ENCODE measurements at places on chromosomes 3 and 15.

- peak; percentile 88 for DNase-seq
Measured at GRCh38 chr15:100338971-100339444, 2.8 kb downstream of the ADAMTS17 start.

DNA sequence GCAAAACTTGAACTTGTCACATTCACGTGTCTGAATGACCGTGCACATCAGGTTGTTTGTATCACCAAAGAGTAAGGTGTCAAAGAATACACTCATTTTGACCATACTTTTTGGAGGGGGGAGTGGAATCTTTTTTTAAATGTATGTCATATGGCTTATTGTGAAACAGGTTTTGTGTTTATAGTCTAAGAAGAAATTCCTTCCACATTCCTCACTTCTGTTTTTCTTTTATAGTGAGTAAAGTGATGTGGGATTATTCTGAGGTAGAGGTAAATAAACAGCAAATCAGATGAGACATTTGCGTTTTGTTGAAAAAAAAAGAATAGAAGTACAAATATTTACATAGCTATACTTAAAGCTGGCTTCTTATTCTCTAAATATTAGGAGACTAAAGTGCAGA lies 33.0 kb downstream of the SRP14 start:
- DNase-seq, result peak; percentile 57

- DNase-seq, result no peak
Measured at GRCh38 chr3:45567730-45568172, 26.8 kb upstream of the LIMD1 start.

DNA sequence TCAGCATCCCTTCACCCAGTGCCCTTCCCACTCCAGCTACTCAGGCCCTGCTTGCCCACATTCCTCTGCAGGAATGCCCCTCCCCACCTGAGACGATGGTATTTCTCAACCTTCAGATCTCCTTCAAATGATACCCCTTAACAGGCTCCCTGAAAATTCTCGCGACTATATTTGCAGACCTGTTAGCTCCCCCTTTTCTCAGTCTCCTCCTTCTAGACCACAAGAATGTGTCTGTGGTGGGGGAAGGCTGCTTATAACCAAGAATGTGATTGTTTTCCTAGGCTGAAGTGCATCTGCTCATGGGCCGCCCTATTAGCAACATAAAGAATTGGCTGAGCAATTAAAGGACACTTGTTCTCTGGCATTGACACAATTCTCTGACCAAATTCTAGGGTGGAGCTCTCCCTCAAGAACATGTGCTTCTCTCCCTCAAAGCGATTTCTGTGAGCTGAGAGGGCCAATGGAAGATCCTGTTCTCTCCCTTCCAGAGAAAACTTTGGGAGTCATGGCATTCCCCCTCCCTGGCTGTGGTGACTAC lies 19.1 kb upstream of the LIMD1 start:
- no peak for DNase-seq

DNA sequence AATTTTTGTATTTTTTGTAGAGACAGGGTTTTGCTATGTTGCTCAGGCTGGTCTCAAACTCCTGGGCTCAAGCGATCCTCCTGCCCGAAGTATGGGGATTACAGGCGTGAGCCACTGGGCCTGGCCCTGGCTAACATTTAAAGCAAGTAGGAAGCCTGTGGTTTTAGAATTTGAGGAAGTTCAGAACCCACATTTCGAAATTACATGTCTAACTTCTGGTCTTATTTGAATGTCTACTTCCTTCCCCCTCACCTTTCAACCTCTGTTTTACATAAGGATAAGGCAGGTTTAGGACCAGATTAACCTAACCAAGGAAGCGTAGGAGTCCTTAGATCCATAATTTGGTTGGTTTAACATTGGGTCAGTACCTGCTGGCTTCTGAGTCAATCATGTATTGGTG lies 120.5 kb upstream of the PROK2 start:
- DNase-seq, result no peak

- DNase-seq, result no peak
Measured at GRCh38 chr3:162094301-162094700, 597.7 kb downstream of the OTOL1 start.

- peak; percentile 93 for DNase-seq
Measured at GRCh38 chr3:30286007-30286669, 320.3 kb upstream of the TGFBR2 start.

- peak; percentile 69 for DNase-seq
Measured at GRCh38 chr3:127456471-127457093, 134.0 kb downstream of the TPRA1 start.

DNA sequence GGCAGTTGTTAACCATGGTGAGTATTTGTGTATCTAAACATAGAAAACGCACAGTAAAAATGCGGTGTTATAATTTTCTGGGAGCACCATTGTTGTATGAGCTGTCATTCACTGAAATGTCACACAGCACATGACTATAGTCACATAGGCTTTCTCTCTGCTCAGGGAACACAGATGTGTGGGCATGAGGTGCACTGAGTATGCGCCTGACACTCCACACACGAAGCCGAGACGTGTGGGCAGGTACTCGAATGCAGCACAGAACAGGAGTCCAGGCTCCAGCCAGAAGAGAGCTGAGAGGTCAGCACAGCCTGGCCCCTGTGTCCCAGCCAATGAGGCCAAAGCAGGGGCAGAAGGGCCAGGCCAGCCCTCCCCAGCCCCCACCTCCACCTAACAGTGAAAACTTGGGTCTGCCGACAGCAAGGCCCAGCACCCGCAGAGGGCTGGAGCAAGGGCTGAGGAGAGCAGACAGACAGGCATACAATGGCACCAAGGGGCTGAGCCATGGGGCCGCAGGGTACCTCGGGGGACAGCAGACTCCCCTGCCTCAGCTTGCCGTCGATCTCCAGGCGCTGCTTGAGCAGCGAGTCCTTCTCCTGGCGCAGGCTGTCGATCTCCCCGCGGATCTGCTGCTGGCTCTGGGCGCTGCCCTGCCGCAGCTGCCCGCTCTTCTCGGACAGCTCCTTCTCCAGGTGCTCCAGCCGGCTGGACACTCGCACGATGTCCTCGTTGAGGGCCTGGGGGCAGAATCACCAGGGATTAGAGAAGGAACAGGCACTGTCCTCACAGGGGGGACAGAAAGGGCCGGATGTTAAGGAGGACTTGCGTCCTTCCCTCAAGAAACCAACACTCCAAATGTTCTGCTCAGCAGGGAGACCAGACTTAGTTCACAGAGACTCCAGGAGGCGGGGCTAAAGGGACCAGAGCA lies 24.0 kb downstream of the KIF7 start:
- DNase-seq, result no peak

DNA sequence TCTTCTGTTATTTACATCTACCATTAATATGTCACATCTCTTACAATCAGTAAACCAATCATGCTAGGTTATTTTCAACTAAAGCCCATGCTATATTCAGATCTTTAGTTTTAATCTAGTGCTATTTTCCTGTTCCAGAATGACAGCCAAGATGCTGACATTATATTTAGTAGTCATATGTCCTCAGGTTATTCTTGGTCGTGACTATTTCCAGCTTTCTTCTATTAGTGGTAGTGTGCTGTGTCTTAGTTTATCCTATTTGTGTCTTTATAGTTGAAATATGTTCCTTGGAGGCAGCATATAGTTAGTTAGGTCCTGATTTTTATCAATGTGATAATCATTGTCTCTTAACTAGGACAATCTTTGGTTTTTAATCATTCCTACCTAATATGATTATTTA lies 566.5 kb downstream of the CADM2 start:
- no peak for DNase-seq

- peak; percentile 48 for DNase-seq
Measured at GRCh38 chr15:36688310-36689011, 109.0 kb downstream of the CDIN1 start.

GRCh38 chr15:75639191-75639708 lies 774 bp downstream of the IMP3 start:
- DNase-seq, result peak; percentile 2

GRCh38 chr15:61798631-61799030 lies 261.6 kb downstream of the VPS13C start:
- DNase-seq, result no peak

DNA sequence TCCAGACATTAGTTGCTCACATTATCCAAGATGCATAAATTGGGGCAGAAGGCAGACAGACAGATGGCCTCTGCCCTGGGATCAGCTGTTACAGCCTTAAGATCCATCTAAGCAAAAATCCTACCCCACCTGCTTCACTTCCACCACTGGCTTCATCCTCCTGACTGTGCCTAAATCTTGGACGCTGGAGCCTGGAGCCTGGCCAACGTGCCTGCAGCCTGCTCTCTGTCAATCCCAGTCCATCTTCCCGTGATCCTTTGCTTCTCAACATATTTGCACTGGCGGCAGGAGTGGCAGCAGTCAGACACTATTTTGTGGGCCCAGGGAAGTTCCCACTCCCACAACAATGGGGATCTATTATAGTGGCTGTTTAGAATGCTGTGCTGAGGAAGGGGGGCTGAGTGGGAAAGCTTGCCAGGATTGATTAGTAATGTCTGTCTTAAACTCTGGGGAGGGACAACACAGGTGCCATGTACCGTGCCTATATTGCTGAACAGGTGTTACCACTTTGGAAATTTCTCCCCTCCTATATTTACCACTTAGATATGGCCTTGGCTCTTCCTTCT lies 121.2 kb downstream of the MEGF11 start:
- no peak for DNase-seq

DNA sequence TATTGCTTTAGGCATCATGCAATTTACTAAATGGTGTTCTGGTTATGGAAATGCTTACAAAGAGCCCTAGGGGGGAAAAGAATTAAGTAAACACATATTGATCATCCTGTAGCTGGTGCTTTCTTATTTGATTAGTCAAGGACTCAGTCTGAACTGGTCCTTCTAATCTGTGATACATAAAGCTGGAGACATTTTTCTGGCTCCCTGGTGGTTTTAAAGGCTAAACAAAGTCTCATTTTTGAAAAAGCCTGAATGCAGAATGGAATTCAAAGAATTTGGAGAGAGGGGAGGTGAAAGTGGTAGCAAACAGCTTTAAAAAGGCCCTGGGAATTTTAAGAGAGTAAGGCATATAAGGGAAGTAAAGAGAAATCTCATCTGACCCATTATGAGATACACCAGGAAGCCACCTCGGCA lies 149.7 kb downstream of the RBMS3 start:
- DNase-seq, result peak; percentile 26

Data from PC-3 (cell line).